ENCODE measurements at places on chromosomes 12 and 14.
A peak's percentile ranks its signal among the peaks of the same experiment; 100 is the strongest.

GRCh38 chr12:68098939-68099338 is 60.6 kb downstream of the IFNG start:
- DNase-seq, result no peak

GRCh38 chr14:81682134-81682533 is 148.5 kb upstream of the SEL1L start:
- no peak for DNase-seq

- no peak for DNase-seq
Measured at GRCh38 chr12:65277994-65278575, 398 bp upstream of the MSRB3 start.

- DNase-seq, result no peak
Measured at GRCh38 chr12:15928870-15929571, 17.9 kb downstream of the DERA start.

DNA sequence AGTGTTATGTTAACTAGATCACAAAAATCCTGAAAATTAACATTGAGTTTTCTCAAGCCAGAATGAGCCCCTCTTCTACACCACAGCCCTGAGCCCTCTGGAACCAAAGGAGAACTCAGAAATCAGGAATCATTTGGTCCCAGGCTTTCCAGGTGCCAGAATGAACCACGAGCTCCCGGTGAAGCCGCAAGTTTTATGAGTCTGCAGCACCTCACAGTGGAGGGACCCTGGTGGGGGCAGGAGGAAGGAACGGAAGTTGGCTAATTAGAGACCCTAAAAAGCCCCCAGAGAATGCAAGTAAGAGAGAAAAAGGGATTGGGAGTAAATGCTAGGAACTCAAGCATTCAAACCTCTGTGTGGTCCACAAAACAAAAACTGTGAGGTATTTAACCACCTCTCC is 52.9 kb upstream of the BCL2L14 start:
- no peak for DNase-seq

GRCh38 chr12:5907807-5908206 is 37.3 kb downstream of the ANO2 start:
- DNase-seq, result no peak

- DNase-seq, result no peak
Measured at GRCh38 chr12:18160901-18161300, 70.9 kb upstream of the RERGL start.

- no peak for DNase-seq
Measured at GRCh38 chr12:114636723-114637480, 47.1 kb downstream of the TBX3 start.

DNA sequence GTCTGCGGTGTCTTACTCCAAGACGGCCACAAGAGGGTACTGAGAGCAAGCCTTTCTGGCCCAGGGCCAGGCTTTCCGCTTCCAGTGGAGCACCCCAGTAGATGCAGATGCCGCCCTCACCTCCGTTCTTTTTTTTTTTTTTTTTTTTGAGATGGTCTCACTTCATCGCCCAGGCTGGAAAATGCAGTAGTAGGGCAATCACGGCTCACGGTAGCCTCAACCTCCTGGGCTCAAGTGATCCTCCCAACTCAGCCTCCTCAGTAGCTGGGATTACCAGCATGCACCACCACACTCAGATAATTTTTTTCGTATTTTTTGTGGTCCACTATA is 5.6 kb upstream of the LBHD2 start:
- DNase-seq, result peak; percentile 79

DNA sequence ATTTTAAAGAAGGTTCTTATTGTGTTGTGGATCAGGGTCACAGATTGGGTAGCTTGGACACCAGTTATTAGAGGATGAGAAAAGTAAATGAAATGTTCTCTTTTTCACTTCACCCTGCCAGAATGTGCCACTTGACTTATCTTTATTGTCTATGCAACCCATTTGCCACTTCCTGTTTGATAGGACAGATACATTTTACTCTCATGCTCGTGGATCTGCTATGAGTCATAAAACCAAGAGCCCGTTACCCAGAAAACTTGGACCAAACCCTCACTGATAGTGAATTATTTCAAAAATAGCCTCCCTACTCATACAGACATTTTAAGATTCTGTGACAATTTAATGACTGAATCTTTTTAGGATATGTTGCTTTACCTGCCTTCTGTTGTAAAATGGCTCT is 1.8 kb downstream of the ISCA2 start:
- DNase-seq, result no peak

DNA sequence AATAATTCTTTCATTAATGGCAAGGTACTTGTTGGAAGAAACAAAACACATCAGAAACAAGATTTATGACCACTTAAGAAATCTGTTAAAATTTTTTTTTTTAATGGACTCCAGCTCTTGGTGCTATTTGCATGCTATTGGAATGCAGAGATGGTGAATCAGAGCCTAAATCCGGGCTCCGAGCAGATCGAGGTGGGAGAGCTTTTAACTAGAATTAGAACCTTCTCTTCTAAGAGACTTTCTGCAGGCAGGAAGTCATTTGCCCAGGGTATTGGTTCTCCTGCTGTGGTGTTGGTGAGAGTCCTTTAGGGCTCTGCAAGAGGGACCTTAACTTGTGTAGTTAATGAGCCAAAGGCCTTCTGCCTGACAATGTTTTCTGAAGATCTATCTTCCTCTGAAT is 419.4 kb downstream of the SNAPC1 start:
- no peak for DNase-seq

GRCh38 chr12:75323663-75324062 is 6.5 kb downstream of the CAPS2 start:
- DNase-seq, result no peak

DNA sequence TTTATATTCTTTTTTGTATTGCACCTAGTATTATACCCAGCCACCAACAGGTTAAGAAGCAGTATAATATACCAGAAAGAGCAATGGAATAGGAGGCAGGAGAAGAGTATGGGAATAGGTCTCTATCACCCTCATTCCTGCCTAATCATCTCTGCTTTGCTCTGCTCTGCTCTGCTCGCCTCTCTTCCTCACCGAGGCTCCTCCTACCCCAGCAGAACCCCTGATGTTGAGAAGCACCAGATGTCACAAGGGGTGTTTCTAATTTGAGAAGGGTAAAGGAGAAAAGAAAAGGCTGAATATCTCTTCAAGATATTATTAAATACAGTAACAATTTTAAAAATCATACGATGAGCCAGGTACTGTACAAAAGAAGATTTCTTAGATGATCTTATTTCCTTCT is 89.0 kb downstream of the STON2 start:
- DNase-seq, result no peak

- DNase-seq, result no peak
Measured at GRCh38 chr14:77058785-77059184, 30.3 kb upstream of the IRF2BPL start.

- DNase-seq, result no peak
Measured at GRCh38 chr12:64385468-64385867, 5.1 kb downstream of the C12orf56 start.

DNA sequence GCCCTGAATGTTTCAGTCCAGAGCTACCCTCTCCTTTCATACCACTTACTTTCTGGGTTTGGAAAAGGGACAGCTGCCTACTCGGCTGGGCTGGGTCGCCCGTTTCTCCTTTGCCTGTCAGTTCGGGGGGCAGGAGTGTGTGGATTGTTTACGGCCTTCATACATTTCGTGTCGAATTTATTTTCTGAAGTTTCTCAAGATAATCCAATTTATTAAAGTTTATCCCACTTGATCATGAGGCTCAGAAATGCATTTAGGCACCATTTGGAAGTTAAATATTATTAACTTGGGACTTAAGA is 608 bp downstream of the ZNF410 start:
- peak; percentile 15 for DNase-seq

- DNase-seq, result no peak
Measured at GRCh38 chr14:58562141-58562540, 75.6 kb upstream of the DACT1 start.

DNA sequence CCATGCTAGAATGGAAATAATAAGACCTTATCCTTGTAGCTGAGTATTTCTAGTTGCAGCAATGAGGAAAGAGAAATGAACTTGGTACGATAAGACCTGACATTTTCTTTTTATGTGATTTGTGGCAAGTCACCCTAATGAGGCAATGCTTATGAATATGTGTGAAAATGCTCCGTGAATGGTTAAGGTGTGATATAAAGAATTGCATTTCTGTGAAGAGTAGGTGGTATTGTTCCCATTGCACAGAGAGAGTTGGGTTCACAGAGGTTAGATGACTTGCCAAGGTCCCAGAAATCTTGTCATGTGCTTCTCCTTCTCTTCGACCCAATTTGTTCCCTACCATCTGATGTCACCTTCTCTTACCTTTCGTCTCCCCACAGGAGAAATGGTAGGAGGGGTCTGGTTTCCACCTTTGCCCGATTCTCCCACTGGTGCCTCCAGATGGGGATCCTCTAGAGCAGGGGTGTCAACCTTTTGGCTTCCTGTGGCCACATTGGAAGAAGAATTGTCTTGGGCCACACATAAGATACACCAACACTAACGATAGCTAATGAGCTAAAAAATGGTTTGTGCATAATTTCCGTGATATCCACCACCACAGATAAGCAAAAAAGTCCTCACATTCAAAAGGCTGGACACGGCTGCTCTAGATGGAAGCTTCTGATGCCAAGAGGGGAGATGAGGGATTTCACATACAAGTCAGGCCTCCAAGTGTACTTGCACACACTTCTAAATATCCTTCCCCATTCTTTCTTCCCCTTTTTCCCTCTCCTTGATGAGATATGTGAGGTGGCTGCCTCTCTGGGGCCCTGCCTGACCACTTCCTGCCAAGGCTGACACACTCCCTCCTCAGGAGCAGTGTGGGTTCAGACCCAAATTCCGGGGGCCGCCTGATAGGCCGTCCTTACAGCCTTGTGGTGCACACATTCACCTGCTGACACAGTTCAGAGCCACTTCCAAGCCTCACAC is 96.1 kb downstream of the PLXNC1 start:
- DNase-seq, result no peak

DNA sequence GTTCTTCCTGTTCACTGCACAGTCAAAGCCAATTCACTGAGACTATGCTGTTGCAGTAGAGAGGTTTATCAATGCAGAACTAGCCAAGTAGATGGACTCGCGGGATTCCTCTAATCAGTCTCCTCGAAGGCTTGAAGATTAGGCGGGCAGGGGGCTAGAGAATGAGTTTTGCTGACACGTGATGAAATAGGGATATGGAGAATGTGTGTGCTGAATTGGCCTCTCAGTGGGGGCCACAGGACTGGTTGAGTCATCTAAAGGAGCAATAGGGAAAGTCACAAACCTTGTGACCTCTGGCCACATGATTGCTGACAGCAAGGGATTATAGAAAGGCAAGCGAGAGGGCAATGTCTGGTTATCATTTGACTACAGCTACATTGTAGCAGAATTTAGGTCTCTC is 12.7 kb downstream of the MIPOL1 start:
- no peak for DNase-seq

GRCh38 chr12:58668871-58669270 is 251.4 kb downstream of the LRIG3 start:
- no peak for DNase-seq

Data from muscle of back (tissue), 13 donors.